ENCODE measurements at places on chromosomes 6 and 20.

- peak; percentile 50 for ATAC-seq
Observed at GRCh38 chr20:14583413-14583812, 246.0 kb upstream of the FLRT3 start.

DNA sequence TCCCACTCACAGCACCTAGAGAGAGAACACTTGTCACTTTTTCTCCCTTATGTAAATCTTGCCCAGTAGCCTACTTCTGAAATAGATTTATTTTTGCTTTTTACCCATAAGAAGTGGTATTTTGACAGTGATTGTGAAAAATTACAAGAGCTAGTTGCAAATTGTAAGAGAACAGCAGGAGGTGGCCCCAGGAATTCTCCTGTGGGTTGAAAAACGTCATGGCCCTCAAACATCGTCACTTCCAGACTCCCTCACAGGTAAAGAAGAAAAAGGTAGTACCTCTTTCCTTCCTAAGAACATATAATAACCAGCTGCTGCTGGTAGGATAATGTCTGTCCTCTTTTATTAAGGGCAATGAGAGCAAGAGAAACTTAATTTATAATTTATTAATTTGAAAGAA, 69.5 kb upstream of the LAMP5 start:
- no peak for ATAC-seq

- no peak for ATAC-seq
Observed at GRCh38 chr20:2867081-2867864, 6.0 kb upstream of the PTPRA start.

DNA sequence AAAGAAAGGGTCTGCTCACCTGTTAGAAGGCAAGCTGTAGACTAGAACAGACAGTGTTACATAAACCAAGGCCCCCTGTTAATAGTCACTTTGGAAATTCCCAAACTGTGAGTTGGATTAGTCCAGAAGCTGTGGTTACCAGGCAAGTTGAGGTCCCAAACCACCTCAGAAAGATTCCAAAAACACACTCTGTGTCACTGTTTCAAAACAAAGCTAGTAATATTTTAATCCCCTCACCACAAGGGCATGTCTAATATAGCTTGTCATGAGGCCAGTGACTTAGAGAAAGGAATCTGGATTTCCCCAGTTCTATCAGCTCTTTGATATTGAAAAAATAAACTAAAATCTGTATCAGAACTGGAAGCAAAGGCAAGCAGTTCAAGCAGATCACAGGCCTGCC, 244.6 kb downstream of the HAO1 start:
- no peak for ATAC-seq

GRCh38 chr6:138405816-138406413, 1.9 kb downstream of the HEBP2 start:
- no peak for ATAC-seq

GRCh38 chr6:22873513-22874136, 304.3 kb downstream of the HDGFL1 start:
- no peak for ATAC-seq

DNA sequence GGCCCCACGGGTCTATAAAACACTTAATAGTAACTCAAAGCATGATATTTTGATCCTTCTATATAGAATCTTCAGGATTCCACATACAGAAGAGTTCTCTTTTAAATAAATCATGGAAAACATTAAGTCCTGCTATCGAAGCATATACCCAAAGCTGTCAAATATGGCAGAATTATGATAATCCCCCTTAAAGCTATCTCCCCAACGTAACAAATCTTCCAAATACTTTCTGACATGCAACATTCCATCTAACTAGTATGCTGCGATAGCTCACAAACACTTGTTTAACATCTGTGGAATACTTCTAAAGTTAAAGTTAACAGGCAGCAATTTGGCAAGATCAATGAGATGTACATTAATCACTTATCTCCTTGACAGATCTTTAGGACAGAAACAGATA, 371.0 kb upstream of the RUNX2 start:
- no peak for ATAC-seq

- ATAC-seq = no peak
Observed at GRCh38 chr6:15001326-15001910, 244.5 kb upstream of the JARID2 start.

DNA sequence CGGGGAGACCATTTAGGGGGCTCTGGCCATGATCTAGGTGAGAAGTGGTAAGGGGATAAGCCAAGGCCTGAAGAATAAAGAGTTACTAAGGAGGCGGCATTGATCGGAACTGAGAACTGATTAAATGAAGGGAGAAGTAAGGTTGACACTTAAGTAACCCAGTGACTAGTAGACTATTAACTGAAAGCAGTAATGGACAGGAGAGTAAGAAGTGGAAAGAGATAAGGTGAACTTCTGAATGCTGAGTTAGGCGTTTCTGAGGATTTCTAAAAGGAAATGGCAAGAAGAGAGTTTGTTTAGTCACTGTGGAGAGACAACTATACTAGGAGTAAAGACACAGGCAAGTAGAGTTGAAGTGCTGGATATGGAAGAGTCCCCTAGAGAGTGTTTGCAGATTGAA, 1.9 kb downstream of the ABCF1 start:
- no peak for ATAC-seq

- no peak for ATAC-seq
Observed at GRCh38 chr6:118548136-118548535, at the start of gene PLN. TSS of gene PLN (plus strand) at chr6:118548296. CDS start at chr6:118558922, 10,626 bp downstream.

DNA sequence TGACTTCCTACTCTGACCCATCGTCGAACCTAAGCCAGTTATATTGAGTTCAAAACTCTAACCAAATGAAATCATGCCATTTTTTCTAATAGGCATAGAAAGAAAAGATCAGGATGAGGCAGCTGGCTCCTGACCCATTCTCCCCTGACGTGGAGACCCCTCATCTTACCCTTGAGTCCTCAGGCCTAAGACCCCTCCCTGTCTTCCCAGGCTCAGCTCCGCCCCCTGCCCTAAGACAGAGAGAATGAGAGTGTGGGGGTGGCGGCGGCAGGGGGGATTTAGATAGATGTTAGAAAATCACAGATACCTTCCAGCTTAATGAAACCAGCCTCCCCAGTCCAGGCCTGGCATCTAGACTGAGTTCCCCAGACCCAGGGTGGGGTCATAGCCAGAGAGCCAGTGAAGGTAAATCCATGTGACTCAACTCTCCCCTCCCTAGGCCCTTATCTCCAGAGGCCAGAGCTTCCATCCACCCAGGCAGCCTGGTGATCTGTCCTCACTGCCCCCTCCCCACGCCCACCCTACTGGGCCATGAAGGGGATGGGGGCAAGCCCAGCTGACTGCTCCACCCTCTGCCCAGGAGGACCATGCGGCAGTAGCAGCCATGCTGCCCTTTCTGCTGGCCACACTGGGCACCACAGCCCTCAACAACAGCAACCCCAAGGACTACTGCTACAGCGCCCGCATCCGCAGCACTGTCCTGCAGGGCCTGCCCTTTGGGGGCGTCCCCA, 6.8 kb downstream of the TMEM63B start:
- ATAC-seq = no peak

DNA sequence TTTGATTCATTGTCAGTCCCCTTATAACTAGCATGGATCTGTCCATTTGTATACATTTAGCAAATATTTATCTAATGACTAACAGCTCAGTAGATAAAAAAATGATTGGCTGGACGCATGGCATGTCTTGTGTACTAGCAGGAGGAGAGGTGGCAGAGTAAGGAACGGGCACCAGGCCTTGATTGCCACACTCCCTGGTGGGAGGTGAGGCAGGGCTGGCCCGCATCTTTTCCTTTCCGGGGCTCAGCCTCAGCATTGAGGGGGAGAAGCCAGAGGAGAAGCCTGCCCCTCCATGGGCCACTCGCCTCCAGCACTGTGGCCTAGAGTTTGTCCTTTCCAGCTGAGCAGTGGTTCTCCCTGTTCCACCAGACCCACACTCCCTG, 84.9 kb upstream of the TMEM181 start:
- peak; percentile 65 for ATAC-seq

DNA sequence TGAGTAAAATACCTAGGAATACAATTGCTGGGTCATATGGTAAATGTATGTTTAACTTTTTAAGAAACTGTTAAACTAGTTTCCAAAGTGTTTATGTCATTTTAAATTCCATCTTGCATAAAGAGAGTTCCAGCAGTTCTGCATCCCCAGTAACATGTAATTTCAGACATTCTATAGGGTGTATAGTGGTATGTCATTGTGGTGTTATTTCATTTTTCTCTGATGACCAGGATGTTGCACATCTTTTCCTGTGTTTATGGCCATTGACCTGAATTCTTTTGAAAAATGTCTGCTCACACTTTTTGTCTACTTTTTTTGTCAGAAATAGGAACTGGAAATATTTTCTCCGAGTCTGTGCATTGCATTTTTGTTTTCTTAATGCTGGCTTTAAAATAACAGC, 128.9 kb downstream of the TMEM200A start:
- no peak for ATAC-seq

GRCh38 chr20:43744966-43745730, 18.3 kb upstream of the GTSF1L start:
- ATAC-seq = no peak

DNA sequence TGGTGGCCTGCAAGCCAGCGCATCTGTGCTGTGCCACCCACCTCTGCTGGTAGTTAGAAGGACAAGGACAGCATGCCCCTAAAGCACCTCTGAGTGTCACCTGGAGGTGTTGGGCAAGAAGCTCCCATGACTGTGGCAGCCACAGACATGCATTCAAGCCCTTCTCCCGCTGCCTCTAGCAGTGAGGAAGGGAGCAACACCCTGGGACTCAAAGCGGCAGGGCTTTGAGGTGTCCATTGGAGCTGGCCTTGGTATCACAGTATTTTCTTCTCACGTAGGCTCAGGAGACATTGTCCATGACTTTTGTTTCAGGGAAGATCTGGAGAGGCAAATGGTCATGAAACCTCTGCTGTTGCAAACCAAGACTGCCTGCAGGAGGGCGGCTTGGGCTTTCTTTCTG, 140.8 kb upstream of the RIN2 start:
- no peak for ATAC-seq

DNA sequence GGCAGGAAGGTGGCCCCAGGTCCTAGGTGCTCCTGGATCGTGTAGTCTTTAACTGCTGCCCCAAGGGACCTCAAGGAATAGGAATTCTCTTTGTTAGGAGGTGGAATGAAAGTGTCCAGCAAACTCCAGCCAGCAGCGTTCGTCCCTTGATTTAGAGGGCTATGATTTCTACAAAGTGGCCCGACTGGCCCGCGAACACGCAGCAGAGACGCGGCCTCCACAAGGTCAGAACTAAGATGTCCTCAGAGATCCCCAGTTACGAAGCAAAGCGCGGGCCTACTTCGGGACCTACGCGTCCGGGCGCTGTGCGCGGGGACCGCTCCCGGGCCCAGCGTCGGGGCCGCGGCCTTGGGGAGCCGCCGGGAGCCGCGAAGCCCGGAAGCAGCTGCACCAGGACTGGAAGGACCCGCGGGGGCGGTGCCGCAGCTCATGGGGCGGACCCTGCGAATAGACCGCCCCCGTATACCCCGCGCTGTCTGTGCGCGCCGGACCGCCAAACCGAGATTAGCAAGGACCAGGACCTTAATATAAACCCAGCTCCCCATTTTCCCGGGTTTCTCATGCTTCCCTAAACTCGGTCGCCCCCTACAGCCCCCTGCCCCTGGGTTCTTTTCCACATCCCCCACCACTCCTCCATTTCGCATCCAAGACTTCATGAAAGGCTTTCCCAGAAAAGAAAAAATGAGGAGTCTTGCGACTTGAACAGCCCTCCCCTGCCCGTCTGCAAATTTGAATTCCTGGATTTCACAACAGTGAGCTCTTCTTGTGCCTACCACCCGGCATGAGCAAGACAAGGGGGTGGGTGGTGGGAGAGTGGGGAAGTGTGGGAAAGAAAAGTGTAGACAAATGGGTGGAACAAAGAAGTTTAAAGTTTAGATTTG, at the start of gene C6orf47:
TSS of gene C6orf47 (minus strand) at position 398 of the 881 bp plus-strand sequence. CDS start 831 bp downstream, outside the sequence.
- ATAC-seq = peak; percentile 84

DNA sequence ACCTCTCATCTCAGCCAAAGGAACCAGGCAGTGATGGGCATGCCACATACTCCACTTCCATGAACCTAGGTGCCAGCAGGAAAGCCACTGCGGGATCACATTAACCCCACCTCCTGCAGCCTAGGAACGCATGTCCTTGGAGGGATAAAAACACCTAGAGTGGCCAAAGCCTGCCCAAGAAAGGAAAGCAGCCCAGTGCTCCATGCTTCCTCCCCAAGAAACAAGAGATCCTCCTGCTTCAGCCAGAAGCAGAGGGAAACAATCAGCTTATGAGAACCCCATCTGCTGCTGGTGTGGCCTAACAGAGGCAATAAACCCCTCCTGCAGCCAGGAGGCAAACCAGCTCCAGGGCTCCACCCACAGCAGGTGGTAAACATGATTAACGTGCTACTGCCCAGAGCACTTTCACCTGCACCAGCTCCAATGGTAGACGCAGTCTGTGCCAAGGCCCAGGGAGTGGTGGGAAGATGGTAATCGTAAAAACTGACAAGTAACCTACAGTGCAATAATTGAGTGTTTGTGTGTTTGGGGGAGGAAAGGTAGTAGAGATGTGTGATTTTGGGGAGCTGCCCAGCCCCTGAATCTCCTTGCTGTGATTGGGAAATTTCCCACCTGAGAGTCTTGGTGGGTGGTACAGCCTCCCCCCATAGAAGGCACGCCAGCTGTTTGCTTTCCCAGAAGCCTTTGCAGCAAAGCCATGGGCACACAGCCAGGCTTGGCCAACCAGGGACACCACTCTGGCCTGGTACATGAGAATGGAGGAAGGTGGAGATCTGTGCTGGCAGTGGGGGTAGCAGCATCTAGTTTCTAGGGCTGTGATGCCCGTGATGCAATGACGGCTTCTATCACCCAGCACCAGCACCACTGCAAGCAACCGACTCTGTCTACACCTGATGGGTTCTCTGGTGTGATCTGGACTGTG, 50.6 kb upstream of the TBC1D7 start:
- ATAC-seq = no peak

- peak; percentile 96 for ATAC-seq
Observed at GRCh38 chr6:131519670-131520436, 53.2 kb upstream of the ARG1 start.

- ATAC-seq = peak; percentile 63
Observed at GRCh38 chr6:54291146-54291545, 17.1 kb upstream of the TINAG start.

- ATAC-seq = peak; percentile 5
Observed at GRCh38 chr20:49983123-49983847, 505 bp downstream of the SNAI1 start.

- no peak for ATAC-seq
Observed at GRCh38 chr6:161199850-161200249, 74.0 kb downstream of the AGPAT4 start.

- ATAC-seq = peak; percentile 97
Observed at GRCh38 chr20:2206957-2207769, 88.6 kb upstream of the TGM3 start.

- ATAC-seq = no peak
Observed at GRCh38 chr20:59268870-59269269, 31.5 kb upstream of the EDN3 start.

Measured in SK-N-SH treated with all-trans-retinoic acid at 6 μM for 48 hours (cell line).